ENCODE measurements at places on chromosomes 5 and 9.

DNA sequence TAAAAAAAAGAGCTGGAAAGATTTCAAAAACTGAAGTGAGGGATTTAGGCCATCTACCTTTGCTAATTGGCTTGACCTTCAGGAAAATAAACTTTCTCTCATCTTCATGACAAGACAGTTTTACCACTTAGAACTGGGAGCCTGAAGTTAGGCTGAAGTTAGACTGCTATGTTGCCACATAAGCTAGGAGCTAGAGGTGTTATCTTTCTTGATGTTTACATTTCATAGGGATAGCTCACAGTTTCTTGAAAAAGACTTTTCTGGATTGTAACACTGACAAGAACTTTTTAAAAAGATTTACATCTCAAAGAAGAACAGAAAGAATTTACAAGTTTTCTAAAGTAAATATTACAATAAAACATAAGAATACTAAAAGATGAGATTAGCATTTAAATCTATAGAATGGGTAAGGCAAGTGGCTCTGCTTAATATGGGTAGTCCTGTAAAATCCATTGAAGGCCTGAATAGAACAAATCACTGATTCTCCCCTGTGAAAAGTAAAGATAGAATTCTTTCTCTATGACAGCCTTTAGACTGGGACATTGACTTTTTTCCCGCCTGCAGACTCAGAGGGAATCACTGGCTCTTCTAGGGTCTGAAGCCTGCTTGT lies 1665.4 kb upstream of the CDH9 start:
- no peak for DNase-seq

- no peak for DNase-seq
These were observed 8.3 kb downstream of the GPX3 start for GRCh38 chr5:151028717-151029116.

DNA sequence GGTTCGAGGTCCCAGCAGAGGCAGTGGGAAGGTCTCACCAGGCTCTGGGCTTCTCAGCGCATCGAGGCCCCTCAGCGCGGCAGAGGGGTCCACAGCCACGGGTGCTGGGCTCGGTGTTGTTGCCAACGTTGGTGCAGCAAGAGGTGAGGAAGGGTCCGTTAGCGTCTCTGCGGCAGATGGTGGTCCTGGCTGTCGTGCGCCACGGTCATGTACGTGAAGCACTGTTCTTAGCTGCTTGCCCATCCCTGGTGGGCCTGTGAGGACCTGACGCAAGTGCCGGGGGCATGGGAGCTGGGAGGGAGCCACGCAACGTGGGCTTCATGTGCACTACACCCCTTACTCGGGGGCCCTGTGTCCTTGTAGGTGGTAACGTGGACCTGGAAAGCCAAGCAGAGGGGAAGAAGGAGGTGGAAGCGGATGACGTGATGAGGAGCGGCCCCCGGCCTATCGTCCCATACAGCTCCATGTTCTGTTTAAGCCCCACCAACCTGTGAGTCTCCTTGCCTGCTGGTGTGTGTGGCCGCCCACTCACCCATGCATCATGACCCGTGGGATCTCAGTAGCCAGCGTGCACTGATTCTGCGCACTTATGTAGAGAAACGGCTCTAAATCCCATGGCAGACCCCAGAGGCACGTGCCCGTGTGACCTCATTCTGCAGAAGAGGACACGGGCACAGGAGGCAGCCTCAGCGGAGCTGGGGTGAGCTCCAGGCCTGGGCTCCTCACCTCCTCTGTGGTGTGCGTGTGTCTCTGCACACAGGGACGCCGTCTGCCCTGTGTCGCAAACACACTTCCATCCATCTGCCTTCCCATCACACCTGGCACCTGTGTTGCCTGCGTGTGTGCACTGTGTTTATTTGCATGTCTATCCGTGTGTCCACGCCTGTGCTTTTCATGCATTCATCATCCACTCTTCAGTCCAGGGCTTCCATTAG lies 166.1 kb downstream of the CACNA1B start:
- DNase-seq, result no peak

GRCh38 chr9:12494411-12494810 lies 198.8 kb upstream of the TYRP1 start:
- DNase-seq, result no peak

- DNase-seq, result no peak
These were observed 283.6 kb downstream of the ELAVL2 start for GRCh38 chr9:23542438-23542837.

DNA sequence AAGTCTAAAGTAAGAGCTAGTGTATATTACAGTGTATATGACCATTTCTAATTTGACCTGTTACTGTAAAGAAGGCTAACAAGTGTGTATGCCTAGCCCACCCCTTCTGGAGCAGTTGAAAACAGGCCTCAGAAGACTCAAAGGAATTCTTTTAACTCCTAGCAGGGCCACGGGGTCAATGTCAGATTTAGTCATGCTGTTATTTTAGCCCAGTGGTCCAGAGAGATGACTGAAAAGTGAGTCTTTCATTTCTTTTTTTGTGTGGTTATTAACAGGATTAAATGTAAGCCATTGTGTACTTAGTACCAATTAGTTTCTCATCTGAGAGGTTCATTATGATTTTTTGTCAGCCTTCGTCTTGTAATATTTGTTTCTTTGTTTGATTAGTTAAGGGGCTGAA lies 24.4 kb downstream of the ZCCHC7 start:
- DNase-seq, result peak; percentile 15

- DNase-seq, result no peak
These were observed 12.0 kb downstream of the RALGDS start for GRCh38 chr9:133108794-133109641.

DNA sequence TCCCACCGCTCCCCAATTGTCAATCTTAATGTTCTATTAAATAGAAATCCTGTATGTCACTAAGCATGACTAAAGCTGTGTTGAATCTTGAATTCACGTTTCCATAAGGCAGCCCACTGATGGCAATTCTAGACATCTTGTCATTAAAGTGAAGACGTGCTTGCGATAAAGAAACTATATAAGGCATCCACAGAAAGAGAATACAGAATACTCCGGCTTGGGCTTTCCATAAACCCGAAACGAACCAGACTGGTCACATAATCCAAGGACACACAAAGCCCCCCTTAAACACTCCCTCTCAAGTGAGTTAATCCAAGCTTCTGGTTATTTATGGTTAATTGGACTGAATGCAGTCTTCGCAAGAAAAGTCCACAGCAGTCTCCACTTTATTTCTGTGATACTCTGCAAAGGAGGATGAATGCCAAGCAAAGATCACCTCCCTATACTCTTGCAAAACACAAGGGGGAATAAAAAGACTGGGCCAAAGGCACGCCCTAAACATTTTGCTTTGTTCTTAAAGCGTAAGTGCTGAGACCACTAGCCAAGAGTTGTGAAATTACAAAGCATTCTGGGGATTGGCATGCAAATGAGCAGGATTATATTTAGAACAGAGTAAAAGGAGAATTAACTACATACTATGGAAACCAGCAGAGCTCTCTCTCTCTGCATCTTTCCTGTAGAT lies 54.7 kb downstream of the DPYSL3 start:
- DNase-seq, result no peak

DNA sequence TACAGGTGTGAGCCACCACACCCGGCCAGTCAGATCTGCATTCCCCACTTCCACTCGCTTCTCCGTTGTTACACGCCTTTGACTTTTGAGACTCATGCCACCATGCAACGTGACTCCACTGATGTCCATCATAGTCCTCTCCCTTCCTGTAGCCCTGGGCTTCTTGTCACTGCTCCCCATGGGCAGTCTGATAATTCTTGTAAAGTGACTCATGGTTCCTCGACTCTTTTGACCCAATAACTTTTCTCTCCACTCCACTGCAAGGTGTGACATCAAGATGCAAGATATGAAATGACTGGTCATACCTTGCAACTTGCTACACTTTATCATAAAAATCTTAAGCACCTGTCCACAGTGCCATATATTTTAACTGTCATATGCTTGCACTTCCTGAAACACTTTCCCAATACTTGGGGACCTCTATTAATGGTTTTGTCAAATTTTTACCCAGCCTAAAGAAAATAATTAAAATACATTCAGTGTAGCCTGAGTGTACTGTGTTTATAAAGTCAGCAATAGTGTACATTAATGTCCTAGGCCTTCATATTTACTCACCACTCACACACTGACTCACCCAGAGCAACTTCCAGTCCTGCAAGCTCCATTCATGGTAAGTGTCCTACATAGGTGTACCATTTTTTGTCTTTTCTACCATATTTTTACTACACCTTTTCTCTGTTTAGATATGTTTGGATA lies 18.6 kb upstream of the ANKRD18A start:
- DNase-seq, result no peak

DNA sequence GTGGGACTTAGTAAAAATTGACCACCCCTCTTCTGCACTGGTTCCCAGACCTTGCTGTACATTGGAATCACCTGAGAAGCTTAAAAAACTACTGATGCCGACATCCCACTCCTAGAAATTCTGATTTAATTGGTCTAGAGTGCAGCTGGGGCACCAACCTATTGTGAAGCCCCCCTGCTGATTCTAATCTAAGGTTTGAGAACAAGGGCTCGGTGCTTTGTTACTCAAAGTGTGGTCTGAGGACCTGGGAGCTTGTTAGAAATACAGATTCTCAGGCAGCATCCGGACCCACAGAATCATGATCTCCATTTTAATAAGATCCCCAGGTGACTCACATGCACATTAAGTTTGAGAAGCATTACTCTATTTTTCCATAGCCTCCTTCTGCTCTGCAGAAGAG lies 57.8 kb upstream of the LPAR1 start:
- no peak for DNase-seq

DNA sequence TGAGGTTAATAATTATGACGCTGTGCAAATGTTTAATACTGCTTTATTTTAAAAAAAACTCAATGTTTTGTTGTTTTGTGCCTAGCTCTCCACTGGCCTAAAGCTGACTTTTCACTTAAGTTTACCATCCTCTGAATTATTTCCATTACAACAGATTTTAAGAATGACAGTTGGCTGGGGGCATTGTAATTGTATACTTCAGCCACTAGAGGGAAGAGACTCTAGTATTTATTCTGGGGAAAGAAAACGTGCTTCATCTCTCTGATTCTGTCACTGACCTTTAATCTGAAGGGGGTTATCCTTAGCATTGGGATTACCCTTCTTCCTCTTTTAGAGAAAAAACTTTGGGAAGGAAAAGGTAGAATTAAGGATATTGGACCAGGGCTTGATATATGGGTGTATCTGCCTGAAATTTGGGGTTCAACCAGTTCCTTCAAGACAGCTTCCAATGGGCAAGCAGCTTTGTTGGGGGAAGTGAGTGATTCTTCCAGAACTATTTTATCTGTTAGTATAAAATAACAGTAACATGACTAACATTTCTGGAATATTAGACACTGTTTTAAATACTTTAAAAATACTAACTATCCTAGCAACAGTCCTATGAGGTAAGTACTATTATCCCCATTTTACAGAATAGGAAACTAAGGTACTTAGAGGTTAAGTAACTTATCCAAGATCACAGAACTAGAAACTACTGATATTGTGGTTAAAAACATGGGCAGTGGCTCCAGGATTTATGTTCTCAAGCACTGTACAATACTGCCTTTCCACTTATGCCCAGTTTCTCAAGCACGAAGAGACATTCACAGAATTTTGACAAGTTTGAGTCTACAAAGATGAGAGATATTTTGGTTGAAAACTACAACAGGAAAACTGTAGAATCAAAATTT lies 208.4 kb downstream of the CD180 start:
- DNase-seq, result peak; percentile 23

GRCh38 chr5:35899800-35900199 lies 38.6 kb downstream of the CAPSL start:
- peak; percentile 60 for DNase-seq

DNA sequence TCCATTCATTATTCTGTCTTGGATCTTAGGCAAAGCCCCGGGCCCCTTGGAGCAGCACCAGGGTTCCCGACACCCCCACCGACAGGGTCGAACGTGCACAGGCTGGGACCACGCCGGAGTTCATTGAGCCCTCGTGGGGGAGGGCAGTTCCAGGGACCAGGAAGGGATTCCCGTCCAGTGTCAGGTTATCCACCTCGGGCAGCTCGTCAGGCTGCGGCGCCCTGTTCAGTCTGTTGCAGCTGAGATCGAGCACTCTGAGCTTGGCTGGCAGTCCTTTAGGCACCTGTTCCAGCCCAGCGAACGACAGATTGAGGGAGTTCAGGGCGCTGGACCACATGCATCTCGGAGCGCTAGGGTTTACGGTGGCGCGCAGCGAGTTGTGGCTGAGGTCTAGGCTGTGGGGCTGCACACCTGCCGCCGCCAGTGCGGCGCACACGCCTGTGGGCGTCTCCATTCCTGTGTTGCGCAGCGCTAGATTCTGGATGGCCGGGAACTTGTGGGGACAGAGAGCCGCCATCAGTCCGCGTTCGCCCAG lies 1.1 kb downstream of the CD14 start:
- peak; percentile 26 for DNase-seq

GRCh38 chr9:6605202-6605601 lies 40.3 kb downstream of the GLDC start:
- DNase-seq, result peak; percentile 42

DNA sequence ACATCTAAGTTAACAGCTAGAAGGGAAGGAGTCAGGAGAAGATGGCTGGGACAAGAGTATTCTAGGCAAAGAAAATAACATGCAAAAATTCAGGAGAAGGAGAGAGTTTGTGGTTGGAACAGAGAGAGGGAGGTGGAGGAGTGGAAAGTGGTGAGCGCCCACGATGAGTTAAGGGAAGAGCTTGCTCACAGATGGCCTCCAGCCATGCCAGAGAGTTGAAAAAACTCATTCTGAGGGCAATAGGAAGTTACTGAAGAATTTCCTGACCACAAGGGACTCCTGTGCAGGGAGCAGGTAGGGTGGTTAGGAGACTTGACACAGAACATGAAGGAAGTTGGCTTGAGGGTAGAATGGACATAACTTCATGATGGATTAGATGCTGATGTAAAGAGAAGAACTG lies 159.7 kb downstream of the DOCK2 start:
- no peak for DNase-seq

DNA sequence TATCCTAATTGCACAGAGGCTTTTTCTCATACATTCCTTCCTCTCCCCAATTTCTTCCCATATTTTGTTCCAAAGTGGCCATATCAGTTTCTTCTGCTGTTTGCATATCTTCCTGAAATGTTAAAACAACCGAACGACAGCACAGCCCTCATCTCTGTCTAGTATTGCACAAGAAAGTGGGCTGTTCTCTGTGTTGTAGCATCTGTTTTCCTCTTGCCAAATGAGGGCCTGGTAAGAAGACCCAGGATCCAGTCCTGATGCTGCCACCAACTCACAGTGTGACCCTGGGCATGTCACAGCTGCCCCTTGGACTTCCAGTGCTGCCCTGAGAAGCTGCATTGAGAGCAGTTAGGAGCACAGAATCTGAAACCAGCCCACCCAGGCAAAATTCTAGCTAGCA lies 4.1 kb downstream of the SLC31A2 start:
- DNase-seq, result no peak

- no peak for DNase-seq
These were observed 41.9 kb downstream of the VAV2 start for GRCh38 chr9:133950192-133950591.

- no peak for DNase-seq
These were observed 7.0 kb upstream of the IL12B start for GRCh38 chr5:159337016-159337955.

DNA sequence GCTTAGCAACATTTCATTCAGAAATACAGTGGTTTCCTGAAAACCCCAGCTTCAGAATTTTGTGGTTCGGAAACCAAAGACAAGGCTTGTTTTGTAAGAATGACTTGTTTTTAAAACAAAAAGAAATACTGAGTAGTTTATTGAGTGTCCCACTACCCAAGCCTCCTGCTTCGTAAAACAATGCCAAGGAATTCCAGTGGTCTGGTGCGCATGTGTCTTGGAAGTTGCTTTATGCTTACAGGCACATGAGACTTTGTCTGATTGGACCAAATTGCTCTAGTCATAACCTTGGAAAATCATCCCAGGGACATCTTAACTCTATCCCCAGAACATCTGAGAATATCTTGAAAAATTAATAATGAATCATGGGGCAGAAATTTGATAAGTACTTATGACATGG lies 77.1 kb upstream of the FST start:
- DNase-seq, result no peak
